ENCODE measurements at places on chromosomes 2 and 18.

DNA sequence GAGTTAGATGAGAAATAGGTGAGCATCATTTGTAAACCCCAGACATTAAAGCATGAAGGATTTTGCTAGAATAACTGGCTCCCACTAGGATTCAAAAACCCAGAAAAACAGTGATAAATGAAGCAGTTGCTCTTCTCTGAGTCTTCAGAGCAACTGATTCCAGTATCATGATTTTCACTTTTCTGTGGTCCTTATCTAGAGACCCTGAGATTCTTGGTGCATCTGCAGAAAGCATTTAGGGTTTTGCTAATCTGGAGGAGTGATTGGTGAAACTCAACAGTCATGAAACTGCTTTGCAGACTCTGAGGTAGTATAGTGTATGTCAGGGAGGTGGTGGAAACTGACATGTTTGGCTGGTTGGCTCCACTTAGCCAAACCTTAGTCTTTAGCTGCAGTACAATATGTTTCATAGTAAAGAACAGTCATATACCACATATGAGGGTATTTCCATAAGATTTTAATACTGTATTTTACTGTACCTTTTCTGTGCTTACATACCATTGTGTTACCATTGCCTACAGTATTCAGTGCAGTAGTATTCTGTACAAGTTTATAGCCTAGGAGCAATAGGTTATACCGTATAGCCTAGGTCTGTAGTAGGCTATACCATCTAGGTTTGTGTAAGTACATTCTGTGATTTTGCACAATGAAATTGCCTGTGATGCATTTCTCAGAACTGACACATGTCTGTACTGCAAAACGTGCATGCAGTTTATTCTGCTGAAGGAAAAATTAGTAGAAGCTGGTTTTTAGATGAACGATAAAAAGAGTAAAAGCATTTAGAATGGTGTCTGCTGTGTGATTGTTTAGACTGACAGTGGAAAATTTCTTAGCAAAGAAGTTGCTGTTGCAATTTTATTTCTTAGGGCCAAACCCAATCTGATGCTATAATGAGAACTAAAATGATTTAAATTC, 23.8 kb downstream of the EML4 start:
- no peak for DNase-seq
- H3K27me3 ChIP-seq, result no peaks in the 10 kb centered on the region
- H3K4me1 ChIP-seq, result peaks cover 28% of the 10 kb centered on the region

DNA sequence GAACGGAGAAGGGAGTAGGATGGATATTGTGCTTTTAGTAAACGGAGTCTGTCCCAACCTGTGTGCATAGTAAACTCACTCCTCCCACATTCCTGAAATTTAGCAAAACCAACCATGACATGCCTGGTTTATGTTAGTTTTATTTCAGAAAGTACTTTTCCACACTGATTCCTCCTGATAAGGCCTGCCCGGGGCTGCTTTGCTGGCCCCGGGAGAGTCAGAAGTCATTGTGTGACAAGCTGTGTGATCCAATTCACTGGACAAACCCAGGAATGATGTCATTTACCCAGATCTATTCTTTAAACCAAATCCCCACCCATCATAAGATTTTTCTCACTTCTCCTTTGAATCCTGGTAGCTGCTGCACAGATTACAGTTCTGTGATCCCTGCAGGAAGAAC, 109.0 kb downstream of the SETBP1 start:
- H3K4me3 ChIP-seq, result no peak overlapping the region
- no peak overlapping the region for H3K27ac ChIP-seq
- no peak for DNase-seq
- no peaks in the 10 kb centered on the region for H3K27me3 ChIP-seq

GRCh38 chr2:57536535-57537231, 509.9 kb upstream of the VRK2 start:
- H3K27me3 ChIP-seq, result no peaks in the 10 kb centered on the region
- no peak overlapping the region for H3K27ac ChIP-seq
- H3K36me3 ChIP-seq, result no peaks in the 10 kb centered on the region
- DNase-seq, result no peak

GRCh38 chr2:127906206-127906926, 20.6 kb upstream of the AMMECR1L start:
- DNase-seq, result no peak
- H3K36me3 ChIP-seq, result no peaks in the 10 kb centered on the region
- H3K27ac ChIP-seq, result no peak overlapping the region
- no peaks in the 10 kb centered on the region for H3K4me1 ChIP-seq
- no peaks in the 10 kb centered on the region for H3K27me3 ChIP-seq

DNA sequence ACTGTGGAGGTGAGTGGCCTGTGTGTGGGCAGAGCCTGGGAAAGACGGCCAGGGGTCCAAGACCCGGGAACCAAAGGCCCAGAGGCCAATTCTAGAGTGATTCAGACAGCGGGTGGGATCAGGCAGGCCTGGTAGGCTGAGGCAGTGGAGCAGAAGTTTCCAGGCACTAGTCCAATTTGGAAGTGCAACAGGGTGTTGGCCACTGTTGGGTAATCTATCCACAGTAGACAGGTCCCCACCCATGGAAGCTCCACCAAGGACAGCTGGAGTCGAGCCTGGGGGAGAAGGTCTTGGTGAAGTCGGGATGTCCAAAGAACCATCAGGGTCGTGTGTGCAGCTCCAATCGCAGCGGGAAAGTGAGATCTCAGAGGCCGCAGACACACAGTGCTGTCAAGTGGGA, 125.8 kb upstream of the COPS8 start:
- DNase-seq, result peak; percentile 80
- H3K27ac ChIP-seq, result peak overlapping the region; percentile 15
- H3K4me3 ChIP-seq, result no peak overlapping the region
- peaks cover 17% of the 10 kb centered on the region for H3K4me1 ChIP-seq
- no peaks in the 10 kb centered on the region for H3K27me3 ChIP-seq
- no peaks in the 10 kb centered on the region for H3K36me3 ChIP-seq

DNA sequence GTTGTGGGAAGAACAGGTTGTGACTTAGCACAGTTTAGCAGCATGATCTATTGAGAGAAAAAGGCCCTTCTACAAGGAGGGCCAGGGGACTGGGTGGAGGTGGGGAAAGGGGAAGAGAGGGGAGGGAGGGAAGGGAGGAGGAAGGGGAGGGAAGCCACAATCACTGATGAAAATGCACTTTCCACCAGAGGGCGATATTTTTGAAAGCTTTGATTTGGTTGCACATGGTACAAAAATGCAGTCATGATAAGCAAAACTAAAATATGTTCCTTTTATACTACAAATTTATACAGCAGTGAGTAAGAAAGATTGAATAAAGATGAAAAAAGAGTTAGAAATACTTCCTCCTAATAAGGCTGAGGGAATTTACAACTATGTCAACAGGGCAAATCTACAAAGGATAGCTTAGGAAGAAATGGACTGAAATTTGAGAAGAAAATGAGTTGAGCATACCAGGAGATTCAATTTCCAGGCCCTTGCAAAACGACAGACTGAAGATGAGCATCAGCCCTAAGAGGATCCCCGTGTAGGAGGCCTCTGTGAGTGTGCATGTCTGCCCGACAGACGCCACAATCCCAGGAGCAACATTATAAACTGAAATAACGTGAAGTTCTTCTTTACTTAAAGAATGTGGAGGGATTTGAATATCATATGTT, 17.2 kb downstream of the SH3YL1 start:
- H3K27me3 ChIP-seq, result no peaks in the 10 kb centered on the region
- no peak overlapping the region for H3K27ac ChIP-seq
- no peak for DNase-seq
- no peaks in the 10 kb centered on the region for H3K4me1 ChIP-seq

- no peaks in the 10 kb centered on the region for H3K27me3 ChIP-seq
- H3K36me3 ChIP-seq, result no peaks in the 10 kb centered on the region
- no peak overlapping the region for H3K27ac ChIP-seq
- H3K4me3 ChIP-seq, result no peak overlapping the region
- no peak for DNase-seq
Observed at GRCh38 chr2:177413703-177414102, 21.1 kb downstream of the AGPS start.

GRCh38 chr18:12595571-12596255, 62.2 kb downstream of the SPIRE1 start:
- H3K27ac ChIP-seq, result no peak overlapping the region
- H3K4me3 ChIP-seq, result no peak overlapping the region
- DNase-seq, result no peak
- no peaks in the 10 kb centered on the region for H3K27me3 ChIP-seq
- no peaks in the 10 kb centered on the region for H3K36me3 ChIP-seq
